Activated CD8-positive, alpha-beta memory T cell treated with anti-CD3 and anti-CD28 coated beads, Interleukin-2, amount 50 U/mL, for 48 hours (primary cell): ENCODE measurements at places on chromosomes 2 and 18.

DNA sequence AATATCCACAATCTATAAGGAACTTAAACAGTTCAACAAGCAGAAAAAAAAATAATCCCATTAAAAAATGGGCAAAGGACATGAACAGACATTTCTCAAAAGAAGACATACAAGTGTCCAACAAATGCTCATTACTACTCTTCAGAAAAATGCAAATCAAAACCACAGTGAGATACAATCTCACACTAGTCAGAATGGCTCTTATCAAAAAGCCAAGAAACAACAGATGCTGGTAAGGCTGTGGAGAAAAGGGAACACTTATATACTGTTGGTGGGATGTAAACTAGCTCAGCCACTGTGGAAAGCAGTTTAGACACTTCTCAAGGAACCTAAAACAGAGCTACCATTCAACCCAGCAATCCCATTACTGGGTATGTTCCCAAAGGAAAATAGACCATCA is 7.2 kb upstream of the CRYGB start:
- no peak for DNase-seq

GRCh38 chr2:40434731-40435271 is 17.1 kb downstream of the SLC8A1 start:
- DNase-seq, result no peak

GRCh38 chr2:6647046-6647445 is 218.7 kb downstream of the CMPK2 start:
- DNase-seq, result no peak

DNA sequence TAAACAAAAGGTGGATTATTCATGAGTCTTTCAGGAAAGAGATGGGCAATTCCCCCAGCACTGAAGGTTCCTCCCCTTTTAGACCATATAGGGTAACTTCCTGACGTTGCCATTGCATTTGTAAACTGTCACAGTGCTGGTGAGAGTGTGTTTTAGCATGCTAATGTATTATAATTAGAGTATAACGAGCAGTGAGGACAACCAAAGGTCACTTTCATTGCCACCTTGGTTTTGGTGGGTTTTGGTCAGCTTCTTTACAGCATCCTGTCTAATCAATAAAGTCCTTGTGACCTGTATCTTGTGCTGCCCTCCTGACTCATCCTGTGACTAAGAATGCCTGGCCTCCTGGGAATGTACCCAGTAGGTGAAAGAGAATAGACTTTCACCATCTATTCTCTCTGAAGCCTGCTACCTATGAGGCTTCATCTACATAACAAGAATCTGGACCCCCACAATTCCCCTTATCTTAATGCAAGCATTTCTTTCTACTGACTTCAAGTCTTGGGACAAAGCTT is 148.7 kb downstream of the CABLES1 start:
- no peak for DNase-seq

GRCh38 chr2:42008241-42008921 is 39.4 kb upstream of the PKDCC start:
- DNase-seq, result no peak

- no peak for DNase-seq
These were observed 68.8 kb downstream of the ITGA4 start for GRCh38 chr2:181526014-181526413.

DNA sequence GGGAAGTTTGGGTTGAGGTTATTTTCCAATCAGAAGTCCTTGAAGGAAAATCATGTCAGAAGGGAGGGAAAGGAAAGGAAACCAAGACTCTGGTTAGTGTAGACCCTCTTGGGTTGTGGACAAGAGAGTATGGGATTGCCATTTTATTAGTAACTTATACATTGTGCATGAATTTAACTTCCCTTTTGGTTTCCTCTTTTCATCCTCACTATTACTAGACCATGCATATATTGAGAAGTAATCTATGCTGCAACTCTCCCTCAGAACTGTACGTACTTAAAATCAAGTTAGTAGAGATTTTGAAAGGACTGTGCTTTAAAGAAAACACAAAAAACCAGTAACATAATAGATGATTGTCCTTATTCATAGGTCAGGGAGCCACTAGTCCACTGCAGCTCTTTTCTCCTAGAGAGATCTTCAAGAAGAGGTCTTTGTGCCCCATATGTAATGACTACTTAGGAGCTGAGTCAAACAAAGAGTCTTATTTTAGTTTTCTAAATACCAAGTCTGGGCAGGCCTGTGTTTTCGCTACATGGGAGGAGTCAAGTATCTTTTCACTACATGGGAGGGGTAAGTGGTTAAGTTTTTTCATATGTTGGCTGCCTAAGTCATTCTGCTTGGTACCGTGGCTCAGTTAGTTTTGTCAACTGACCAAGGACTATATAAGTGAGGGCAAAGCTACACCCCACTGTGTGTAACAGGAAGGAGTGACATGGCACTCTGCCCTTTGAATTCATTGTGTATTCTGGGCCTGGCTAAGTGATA is 25.2 kb upstream of the FAM117B start:
- DNase-seq, result no peak

GRCh38 chr2:224875841-224876240 is 159.7 kb upstream of the CCDC195 start:
- no peak for DNase-seq

- no peak for DNase-seq
These were observed 133.7 kb downstream of the DCDC2C start for GRCh38 chr2:3837086-3837485.
